ENCODE measurements at places on chromosomes 12 and 14.

- DNase-seq = peak; percentile 75
Observed at GRCh38 chr12:6532051-6532926, 2.0 kb upstream of the GAPDH start.

DNA sequence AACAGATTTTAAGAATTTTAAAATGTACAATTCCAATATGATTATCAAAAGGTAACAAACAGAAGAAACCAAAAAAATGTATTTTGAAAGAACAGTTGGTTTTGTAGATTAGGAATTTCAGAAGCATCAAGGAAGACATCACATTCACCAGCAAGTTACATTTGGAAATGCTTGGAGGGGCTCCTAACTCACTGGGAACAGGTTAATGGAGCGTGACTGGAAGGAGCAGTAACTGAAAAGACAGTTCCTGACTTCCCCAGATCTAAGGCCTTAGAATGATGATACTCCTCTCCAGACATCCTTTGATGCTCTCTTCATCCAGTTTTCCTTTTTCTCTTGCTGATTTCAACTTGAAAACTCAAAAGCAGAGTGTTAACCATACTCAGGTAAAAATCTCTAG is 220.0 kb upstream of the EGLN3 start:
- DNase-seq = no peak

- no peak for DNase-seq
Observed at GRCh38 chr12:117408161-117408791, 46.9 kb upstream of the NOS1 start.

- no peak for DNase-seq
Observed at GRCh38 chr12:123071099-123071800, 79.6 kb downstream of the PITPNM2 start.

GRCh38 chr14:101050901-101051490 is 147.5 kb upstream of the RTL1 start:
- DNase-seq = no peak

DNA sequence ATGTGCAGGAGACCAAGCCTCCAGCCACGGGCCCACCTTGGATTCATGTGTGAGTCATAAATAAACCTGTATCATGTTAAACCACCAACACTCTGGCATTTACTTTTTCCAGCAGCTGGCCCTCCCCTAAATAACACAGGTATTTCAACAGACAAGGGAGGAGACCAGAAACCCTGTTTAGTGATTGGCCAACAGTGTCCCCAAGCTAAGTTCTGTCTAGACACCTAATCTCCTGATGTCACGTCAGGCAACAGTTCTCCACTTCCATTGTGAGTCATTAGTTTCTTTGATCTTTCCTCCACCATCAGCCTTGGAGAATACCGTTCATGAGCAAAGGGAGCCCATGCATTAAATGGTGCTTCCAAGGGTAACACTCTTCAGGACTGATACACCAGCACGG is 196.9 kb downstream of the TMEM132C start:
- no peak for DNase-seq

DNA sequence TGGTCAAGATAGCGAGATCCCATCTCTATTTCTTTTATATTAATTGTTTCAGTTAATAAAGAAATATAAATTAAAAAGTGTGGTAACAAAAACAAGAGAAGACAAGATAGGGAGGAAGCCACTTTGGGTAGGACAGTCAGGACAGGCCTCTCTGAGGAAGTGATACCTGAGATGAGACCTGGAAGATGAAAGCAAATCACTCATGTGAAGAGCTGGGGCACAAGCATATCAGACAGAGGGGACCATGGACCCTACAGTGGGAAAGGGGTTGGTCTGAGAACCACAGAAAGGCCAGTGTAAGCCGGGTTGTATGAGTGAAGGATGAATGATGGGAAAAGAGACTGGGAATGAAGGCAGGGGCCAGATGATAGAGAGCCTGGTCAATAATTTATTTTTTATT is 1.8 kb upstream of the MED6 start:
- DNase-seq = no peak

DNA sequence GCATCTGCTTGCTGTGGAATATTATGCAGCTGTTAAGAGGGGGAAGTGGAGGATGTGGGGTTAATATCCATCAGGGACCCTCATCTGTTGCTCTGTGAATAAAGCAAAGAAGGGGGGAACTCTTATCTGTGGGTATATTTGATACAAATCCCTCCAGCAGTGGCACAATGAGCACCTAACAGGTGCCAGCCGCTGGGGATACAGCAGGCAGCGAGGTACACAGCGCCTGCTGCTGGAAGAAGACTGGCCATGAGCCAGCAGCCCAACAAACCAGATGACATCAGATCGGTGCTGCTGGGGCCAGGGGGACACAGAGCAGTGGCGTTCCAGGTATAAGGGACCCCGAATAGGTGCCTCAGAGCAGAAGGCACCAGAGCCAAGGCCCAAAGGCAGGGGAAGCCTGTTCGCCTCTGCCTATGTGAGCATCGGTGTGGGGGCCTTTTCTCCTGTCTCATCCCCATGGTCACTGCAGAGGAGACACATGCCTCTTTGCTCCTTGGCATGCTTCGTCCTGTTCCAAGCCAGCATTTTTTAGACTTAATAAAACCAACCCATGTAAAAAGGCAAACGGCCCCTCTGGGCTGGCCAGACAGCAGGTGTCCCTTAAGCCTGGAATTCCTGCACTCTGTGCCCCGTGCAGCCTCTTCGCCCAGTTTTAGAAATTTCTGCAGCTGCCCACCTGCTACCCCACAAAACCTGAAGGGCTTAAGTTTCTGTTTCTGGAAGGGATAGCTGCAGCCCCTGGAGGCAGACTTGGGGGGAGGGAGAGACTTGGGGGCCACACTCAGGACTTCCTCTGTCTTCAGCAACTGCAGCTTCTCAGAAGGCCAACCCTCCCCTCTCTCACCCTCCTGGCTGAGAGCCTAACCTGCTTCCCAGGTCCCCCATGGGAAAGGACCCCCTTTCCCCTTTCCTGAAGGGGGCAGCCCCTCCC is 1.6 kb upstream of the CKB start:
- DNase-seq = no peak

DNA sequence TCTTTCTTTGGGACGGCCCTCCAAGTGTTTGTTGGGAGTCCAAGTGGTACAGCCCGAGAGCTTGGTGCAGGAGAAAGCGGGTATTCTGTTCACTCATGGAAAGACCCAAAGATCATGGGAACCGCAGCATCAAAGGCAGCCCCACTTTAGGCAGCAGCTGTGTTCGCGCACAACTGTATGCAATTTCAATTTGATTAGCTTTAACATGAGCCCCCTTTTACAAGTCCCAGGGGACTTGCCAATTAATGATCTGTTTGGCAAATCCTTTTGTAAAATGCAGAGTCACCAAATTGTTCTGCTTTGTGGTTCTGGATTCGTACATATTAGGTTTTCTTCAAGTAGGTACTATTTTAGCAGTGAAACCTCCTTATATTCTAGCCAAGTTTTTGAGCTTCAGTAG is 217.7 kb downstream of the AACS start:
- no peak for DNase-seq

DNA sequence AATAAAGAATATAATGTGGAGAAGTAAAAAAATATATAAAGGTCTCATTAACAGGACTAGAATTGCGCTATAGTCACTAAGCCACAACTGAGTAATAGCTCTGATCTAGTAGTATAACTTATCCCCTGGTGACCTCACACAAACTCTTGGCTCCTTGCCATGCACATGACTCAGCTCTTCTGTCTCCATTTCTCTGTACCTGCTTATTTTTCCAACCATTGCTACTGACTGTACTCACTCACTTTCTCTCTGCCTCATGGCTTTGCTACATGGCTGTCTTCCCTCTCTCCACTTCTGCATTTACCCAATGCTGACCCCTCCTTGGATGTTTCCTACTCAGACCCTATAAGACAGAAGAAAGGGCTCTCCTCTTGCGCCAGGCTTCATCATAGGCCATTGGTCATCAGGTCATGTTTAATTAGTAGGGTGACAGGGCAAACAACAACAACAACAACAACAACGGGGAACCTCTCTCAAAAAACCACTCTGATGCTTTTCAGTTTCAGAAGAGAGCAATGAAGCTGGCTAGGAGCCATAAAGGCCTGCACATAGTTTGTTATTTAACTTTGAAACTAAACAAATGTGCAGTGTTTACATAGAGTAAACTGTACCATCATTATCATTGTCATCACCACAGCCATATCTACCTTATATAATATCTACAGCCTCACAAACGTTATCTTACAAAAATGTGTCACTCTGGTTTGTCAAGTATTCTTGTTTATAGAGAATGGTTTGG is 25.6 kb upstream of the KRAS start:
- DNase-seq = no peak

- DNase-seq = no peak
Observed at GRCh38 chr12:128603573-128604115, 220.1 kb downstream of the SLC15A4 start.

DNA sequence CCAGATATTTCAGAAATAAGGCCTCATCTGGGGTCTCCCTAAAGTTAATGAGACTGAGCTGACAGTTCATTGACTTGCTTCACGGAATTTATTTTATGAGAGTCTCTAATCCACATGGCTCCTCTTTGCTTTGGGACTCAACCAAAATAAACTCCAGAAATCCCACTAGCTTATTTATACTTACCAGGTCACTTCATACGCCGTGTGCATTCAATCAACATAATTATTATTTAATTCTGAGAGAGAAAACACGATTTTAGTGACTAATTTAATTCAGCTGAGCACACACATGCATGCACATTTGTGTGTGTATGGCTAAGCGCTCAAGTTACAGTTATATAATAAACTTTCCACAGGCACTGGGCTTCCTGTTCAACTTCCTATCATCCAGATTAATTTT is 333.4 kb upstream of the CCDC196 start:
- DNase-seq = no peak

DNA sequence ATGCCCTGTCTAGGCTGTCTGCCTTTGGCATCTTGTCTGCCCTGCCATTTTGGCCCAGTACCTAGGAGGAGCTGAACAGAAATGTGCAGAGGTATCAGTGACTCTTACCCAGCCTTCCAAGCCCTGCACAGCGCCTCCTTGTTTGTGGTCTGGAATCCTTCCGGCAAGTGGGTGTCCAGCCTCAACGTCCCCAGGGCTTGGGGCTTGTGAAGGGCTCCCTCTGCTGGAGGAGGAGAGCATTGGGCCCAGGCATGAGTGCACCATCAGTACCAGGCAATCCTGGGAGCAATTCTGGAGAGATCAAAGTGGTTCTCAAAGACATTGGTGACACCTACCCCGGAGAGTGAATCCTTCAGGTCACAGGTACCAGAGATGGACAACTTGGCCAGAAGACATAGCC is 2.4 kb upstream of the TCL1B start:
- peak; percentile 28 for DNase-seq

- no peak for DNase-seq
Observed at GRCh38 chr12:72273851-72274351, 1.7 kb downstream of the TRHDE start.

- no peak for DNase-seq
Observed at GRCh38 chr12:131223171-131223761, 269.6 kb downstream of the ADGRD1 start.

GRCh38 chr12:29816874-29817725 is 33.4 kb upstream of the TMTC1 start:
- DNase-seq = no peak

- DNase-seq = no peak
Observed at GRCh38 chr14:63725786-63726460, 1.9 kb downstream of the SGPP1 start.

GRCh38 chr12:54337854-54338650 is 13.1 kb downstream of the COPZ1 start:
- DNase-seq = no peak

- DNase-seq = no peak
Observed at GRCh38 chr12:45540661-45541341, 188.7 kb upstream of the ARID2 start.

- DNase-seq = no peak
Observed at GRCh38 chr12:108525681-108526080, 10.6 kb downstream of the FICD start.

DNA sequence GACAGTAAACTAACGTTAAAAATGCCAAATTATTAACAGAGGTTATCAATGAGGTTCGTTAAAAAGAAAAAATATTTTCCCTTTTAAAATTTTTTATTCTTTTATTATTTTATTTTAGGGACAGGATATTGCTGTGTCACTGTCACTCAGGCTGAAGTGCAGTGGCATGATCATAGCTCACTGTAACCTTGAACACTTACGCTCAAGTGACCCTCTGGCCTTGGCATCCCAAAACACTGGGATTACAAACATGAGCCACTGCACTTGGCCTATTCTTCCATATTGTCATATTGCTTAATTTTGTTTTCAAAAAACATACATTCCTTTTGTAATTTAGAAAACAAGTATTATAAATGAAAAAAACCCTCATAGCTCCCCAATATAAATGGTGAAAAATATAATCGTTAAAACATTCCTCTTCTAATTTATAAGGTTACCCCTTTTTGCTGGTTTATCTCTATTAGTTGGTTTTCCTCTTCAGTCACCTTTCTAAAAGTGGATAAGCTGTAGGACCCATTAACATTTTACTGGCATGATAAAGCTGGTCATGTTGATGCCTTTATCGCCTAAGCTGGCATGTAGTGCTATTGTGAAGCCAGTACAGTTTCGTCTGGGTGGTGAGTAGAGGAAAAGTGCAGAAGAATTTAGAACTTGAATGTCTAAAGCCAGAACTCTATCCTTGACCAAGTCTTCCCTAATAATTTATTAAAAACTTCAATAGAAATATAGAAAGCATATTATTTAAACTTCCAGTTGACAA is 27.6 kb downstream of the PDE3A start:
- no peak for DNase-seq

All from Caco-2 (cell line).